ENCODE measurements at places on chromosomes 6 and 20. TPM values are rescaled to one million over a fixed set of nuclear protein-coding genes. Genes with fewer than 3 reads are reported as not detected.

DNA sequence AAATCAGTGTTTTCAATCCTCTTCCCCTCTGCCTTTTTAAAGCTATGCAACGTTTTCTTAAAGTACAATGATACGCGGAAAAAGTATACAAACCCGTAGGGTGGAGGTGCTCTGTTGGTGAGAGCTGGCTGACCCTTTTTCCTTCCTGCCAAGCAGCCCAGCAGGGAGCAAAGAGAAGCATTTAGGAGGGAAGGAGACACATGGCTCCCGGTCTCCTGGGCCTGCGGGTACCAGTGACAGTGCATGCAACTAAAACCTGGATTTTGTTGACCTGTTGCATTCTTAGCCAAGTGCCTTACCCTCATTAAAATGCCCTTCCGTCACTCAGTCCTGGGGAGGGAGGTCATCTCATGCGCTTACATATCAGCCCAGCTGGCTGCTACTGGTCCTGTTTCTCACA lies 87.2 kb downstream of the SLX4IP start:
- DNase-seq = no peak

DNA sequence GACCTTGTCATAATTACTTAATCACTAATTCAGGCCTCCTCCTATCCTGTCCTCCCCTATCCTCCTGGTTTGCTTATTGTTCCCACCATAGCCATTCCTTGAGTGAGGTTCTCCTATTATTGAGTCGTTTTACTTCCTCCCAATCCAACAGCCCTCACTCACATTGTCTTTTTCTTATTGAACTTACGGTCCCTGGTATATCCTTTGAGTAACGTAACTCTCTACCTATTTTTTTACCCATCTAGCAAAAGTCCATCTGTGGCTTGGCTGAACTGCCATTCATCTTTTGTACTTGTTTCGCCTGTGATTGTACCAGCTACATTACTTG lies 43.1 kb downstream of the DEK start:
- no peak for DNase-seq

The SNPH gene
- total RNA-seq = 9.6 TPM

The MAK gene
- total RNA-seq = 0.36 TPM

The TNXB gene
- total RNA-seq = 115 TPM

GRCh38 chr6:25689966-25690365 lies 38.0 kb downstream of the SCGN start:
- DNase-seq = no peak

DNA sequence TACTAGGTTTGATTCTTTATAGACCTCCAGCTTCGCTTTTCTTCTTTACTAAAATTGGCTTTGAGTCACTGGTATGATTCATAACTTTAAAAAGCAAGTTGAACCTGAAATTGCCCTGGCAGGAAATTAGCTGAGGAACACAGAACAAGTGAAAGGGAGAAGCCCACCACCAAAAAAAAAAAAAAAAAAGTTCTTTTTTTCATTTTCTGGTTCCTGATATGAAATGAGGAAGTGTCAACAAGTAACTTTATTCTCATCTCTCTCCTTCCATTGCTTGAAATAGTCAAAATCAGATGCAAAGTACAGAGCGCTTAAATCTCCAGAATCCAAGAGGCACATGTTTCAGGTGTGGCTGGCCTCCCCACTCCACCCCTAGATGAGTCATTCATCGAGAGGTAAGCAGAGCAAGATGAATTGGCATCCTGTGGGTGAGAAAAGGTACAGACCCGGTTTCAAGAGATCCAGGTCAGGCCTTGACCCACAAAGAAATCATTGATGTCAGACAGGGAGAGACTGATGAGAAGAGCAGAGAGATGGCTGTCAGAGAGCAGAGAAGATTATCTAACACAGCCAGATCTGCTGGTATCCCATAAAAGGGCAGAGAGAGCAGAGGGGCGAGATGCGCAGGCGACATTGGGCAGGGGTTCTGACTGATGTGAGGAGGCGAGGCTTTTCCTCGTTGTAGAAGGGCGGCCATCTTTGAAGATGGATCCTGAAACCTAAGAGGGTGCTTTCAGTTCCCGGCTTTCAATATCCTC lies 54.8 kb upstream of the MBOAT1 start:
- no peak for DNase-seq

- DNase-seq = no peak
Measured at GRCh38 chr6:79568996-79569395, 31.8 kb upstream of the LCA5 start.

GRCh38 chr6:155038104-155038503 lies 43.0 kb downstream of the TIAM2 start:
- DNase-seq = no peak

DNA sequence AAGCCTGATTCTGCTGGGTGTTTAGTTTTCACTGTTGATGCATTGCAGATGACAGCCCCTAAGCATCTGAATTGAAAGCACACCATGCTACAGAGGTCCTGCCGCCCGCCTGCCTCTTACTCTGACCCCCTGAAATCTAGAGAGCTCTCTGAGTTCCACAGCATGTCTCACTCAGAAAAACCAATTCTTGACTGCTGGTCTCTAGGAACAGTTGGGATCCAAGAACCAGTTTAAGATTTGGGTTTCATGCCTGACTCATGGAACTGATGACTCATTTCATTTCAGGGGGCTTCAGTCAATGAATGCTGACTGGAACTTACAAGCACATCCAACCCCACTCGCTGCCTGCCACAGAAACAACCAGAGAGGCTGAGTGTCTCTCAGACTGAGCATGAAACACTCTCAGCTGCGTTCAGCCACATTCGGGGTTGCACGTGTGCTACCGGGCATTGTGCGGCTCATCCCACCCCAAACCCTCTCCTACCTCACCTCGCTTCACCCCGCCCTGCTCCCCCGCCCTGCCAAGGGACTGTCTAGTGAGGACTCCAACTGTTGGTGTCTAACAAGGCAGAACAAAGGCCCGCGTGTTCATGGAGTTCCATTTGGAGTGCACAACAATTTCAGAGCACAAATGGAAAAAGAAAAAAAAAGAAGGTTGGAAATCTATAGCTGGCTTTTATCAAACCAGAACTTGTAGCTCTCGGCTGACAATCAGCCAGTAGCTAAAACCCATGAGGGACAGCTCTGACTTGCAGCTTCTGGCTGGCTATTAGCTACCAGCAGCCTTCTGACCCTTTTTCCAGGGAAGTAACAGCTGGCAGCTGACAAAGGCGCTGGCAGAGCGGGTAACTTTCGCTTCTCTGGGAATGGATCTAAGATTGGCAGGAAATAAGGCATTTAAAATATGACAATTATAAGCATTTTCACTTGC lies 20.0 kb upstream of the TRAF3IP2 start:
- peak; percentile 79 for DNase-seq

- no peak for DNase-seq
Measured at GRCh38 chr6:16961577-16961976, 140.3 kb upstream of the STMND1 start.

The LAMA2 gene
- 119 TPM for total RNA-seq

- DNase-seq = no peak
Measured at GRCh38 chr6:68760485-68760884, 125.4 kb downstream of the ADGRB3 start.

DNA sequence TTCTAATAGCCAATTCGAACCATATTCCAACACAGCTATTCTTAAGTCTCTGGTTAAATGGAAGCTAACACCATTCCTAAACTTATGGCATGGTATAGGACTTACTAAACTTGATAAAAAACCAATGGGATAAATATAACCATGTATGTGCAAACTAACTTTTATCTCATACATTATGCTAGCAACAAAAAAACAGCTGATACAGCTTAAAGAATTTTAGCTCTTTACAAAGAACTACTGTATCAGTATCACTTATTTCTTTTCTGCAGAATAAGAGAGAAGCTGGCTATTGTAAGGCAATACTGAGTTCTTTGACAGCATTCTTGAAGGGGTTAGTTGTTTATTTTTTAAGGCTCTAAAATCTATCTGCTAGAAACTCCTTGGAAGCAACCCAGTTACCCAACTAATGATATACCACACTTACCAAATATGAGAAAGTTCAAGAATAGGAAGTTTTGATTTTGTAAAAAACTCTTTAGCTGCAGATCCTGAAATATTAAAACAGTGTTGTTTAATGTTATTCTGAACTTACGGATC lies 44.9 kb downstream of the REPS1 start:
- DNase-seq = no peak

DNA sequence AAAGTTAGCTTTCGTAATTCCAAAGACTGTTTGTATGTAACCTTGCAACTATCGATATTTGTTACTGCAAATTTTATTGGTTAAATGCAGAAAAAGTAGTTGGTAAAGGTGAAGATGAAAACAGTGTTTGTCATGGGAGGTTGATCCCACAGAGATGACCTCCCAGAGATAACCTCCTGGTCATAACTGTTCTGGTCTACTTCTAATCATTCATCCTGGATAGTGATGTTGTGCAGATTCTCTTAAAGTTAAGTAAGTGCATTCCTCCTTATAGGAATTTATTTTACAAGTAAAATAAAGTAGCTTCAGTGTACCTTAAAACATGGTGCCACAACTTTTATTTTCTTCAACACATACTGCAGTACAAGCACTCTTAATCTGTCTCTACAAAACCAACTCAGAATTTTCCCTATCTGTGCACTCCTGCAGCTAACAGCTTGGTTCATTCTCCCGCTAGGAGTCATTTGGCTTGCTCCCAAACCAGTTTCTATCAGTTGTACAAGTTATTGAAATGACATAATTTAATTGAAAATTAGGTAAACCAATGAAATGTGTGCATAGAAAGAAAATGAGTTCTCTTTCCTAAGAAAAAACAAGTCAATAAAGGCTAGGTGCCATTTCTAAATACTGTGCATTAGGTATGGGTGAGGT lies 19.2 kb downstream of the METTL24 start:
- no peak for DNase-seq

- no peak for DNase-seq
Measured at GRCh38 chr6:48486876-48487275, 375.9 kb upstream of the PTCHD4 start.

GRCh38 chr6:70838907-70839285 lies 118.0 kb downstream of the B3GAT2 start:
- no peak for DNase-seq

GRCh38 chr6:156526081-156526480 lies 251.1 kb upstream of the ARID1B start:
- DNase-seq = no peak

The HCK gene
- 8.6 TPM for total RNA-seq

The PRSS16 gene
- not detected for total RNA-seq

DNA sequence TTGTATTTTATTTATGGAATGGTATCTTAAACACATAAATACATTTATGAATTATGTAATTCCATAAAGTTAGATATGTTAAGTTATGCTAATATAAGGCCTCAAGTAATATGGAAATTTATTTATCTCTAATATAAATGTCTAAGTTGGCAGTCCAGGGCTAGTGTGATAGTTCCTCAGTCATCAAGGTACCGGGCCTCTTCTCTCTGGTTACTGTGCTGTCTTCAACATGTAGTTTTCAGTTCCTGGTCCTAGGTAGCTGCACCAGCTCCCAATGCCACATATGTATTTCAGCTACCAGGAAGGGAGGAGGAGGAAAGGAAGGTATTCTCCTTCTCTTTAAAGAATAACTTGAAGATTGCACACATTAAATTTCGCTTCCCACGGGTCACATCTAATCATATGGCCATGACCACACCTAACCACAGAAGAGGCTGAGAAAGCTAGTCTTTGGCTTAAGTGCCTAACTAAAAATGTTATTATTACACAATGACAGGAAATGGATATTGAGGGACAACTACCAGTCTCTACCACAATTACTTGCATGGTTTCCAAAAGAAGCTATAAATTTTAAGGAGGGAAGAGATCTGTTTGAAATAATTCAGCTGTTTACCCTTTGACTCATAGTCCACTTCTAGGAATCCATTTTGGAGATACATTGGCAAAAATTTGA lies 68.6 kb downstream of the BCKDHB start:
- no peak for DNase-seq

DNA sequence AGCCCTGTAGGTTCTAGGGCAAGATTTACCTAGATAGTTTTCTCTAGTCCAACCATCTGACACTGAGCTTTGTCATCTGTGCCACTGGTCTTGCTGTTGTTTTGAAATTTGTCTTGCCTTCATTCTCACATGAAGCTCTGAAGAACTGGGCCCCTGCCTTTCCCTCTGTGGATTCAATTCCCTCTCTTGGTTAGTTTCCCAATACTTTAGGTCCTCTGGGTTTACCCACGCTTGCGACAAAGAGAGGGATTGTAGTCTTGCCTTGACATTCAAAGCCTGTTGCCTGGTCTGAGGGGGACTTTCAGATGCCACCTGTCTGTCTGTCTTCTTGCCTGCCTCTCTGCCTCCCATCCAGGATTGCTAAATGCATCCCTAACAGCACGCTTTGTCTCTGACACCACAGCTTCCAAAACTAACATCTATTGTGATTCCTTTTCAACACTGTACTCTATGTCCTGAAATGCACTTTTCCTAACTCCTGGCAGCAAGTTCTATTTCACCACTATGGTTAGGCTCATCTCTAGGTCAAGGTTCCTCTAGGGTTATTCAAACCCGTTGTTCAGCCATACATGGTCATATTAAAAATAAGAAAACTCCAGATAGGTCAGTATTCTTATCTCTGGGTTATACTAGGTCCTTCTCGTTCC lies 25.5 kb upstream of the MANEA start:
- DNase-seq = no peak

The CPNE5 gene
- 2.1 TPM for total RNA-seq

GRCh38 chr6:114195631-114196403 lies 147.0 kb downstream of the HS3ST5 start:
- DNase-seq = no peak

DNA sequence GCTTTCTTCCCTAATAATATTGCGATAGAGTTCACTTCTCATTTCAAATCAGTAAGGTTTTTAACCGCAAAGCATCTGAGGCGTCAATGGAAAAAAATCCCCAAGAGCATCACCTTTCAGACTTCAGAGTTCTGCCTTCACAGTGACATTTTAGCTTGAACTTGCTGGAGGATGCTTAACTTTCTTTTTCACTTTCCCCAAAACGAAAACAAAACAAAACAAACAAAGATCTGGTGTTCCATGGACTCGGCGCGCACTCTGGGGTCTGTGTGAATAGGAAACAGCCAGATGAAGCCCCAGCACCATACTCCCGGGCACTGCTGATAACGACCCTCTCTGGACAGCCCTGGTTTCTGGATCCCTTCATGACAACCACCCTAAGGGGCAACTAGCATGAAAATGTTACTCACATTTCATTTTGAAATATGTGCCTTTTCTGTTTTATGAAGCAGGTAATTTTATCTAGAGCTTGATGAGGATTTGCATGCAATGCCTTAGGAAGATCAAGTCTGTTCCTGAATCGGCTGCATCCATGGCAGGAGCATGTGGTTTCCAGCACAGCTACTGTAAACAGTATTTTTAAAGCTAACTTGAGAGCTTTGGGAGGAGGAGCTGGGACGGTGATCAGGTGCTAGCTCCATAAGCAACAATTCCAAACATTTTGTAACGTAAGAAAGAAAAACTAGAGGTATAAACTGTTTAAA lies 44.5 kb downstream of the RAMACL start:
- no peak for DNase-seq

The LY6G6F gene
- total RNA-seq = not detected

DNA sequence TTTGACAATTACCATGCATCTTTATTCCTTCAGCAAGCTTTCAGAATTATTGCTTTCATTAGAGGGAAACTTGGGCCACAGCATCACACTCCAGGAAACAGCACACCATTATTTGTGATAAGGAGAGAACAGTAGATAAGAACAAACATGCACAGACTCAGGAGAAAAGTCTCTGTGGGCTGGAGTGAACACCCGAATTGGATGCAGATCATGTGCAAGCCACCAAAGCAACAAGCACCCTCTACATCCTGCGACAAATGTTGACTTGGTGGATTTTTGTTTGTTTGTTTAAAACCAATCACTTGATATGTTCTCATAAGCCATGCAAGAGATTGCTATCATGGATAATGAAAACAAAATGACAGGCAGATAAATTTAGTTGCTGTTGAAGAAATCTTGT lies 67.7 kb upstream of the ZFP64 start:
- no peak for DNase-seq

The MPIG6B gene
- total RNA-seq = not detected

Data from sigmoid colon (tissue), 7 donors.